ENCODE measurements at places on chromosomes 4 and X. TPM values are rescaled to one million over a fixed set of nuclear protein-coding genes. Genes with fewer than 3 reads are reported as not detected.

The HSFX3 gene
- not detected for total RNA-seq

The TCEAL6 gene
- total RNA-seq: not detected

The DCAF8L2 gene
- not detected for total RNA-seq

The MAGEA8 gene
- not detected for total RNA-seq

The CCDC160 gene
- total RNA-seq: not detected

The EDA gene
- total RNA-seq: 5.6 TPM

The MAB21L2 gene
- total RNA-seq: not detected

The MGAT4D gene
- total RNA-seq: not detected

The ARMCX4 gene
- total RNA-seq: 0.13 TPM

The ENPP6 gene
- not detected for total RNA-seq

The VGLL1 gene
- total RNA-seq: 4.7 TPM

The ASMT gene
- 0.10 TPM for total RNA-seq

- DNase-seq: no peak
Observed at GRCh38 chr4:95522682-95523530, 25.9 kb downstream of the UNC5C start.

GRCh38 chr4:45640281-45640680 lies 483.6 kb downstream of the GABRG1 start:
- DNase-seq: no peak

DNA sequence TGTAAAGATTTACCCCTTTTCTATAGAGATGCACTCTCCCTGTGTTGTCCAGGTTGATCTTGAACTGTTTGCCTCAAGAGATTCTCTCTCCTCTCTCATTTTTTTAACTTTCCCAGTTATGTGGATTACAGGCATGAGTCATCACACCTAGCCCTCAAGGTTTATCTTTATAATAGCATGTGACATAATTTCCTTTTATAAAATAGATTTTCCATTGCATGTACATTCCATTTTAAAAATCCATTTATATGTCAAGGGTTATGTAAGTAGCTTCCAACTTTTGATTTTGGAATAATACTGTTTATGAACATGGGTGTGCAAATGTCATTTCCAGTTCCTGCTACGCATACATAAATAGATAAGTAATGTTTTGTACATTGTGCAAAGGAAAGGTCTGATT lies 20.6 kb downstream of the ZNF721 start:
- no peak for DNase-seq

GRCh38 chr4:1285790-1286553 lies 3.7 kb upstream of the MAEA start:
- DNase-seq: no peak

DNA sequence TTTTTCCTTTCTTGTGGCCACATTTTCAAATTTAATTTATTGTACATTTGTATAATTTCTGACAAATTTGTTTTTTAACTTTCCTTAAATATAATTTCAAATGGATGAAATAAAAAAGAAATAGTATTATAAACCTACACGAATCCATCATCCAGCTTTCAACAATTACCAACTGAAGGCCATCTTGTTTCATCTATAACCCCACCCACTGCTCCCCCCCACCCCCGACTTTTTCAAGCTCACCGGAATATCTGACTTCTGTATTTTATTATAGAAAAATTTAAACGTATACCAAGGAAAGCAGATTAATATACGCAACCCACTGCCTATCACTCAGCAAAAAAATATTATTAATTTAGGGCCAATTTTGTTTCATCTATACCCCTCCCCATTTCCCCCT lies 1.1 kb downstream of the MORF4L2 start:
- peak; percentile 23 for DNase-seq

- no peak for DNase-seq
Observed at GRCh38 chrX:56232221-56233082, at the start of gene KLF8. TSS of gene KLF8 (plus strand) at chrX:56232356. CDS start at chrX:56233335, 979 bp downstream.

- peak; percentile 53 for DNase-seq
Observed at GRCh38 chr4:118282692-118283091, 70.1 kb downstream of the PRSS12 start.

DNA sequence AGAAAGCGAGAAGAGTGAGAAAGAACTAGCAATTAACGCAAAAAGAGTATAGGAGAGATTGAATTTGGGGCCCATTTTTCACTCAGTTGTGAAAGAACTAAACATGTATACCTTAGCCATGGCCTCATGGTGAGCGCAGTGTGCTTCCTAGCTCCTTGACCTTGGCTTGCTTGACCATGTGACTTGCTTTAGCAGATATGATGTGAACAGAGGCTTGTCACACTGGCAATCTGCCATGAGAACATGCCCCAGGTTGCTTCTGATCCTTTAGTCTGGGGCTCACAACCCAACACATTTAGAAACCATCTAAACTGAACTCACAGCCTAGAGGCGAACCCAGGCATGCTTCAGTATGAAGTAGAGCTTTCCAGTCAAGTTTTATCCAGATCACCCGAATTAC lies 260.1 kb upstream of the FTHL17 start:
- DNase-seq: no peak

DNA sequence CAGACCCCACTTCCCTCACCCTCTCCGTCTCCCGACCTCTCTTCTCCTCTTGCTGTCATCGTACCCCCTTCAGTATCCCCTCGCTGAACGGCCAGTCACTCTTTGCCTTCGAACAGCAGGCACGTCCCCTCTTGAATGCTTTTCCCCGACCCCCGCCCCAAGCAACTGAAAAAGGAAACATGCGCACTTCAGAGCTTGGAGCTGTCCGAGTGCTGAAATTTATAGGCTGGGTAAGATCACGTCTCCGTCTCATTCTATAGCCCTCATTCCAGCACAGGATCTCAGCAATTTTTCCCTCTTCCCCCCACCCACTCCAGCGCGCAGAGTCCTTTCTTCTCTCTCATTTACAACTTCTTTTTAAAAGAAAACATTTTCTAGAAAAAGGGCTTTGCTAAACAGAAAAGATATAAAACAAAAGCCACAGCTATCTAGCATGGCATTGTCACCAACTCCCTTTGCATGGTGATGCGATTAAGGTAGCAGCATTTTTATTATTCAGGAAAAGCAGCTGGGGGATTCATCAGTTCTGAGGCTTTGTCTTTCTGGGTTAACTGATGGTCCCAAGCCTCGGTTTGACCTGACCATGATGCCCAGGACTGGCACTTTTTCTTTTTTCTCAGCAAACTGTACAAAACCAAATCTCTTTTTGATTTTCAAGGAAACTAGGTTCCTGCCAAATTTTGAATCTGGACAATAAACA lies at the start of gene GLRA2:
TSS of gene GLRA2 (plus strand) at position 247 of the 700 bp plus-strand sequence. CDS start 522 bp downstream, outside the sequence.
- DNase-seq: peak; percentile 9

- DNase-seq: no peak
Observed at GRCh38 chr4:187286525-187286924, 562.9 kb upstream of the FAT1 start.

- DNase-seq: no peak
Observed at GRCh38 chr4:27716693-27717430, 856.2 kb downstream of the STIM2 start.

GRCh38 chrX:2928191-2928582 lies 952 bp downstream of the ARSD start:
- DNase-seq: no peak

GRCh38 chr4:146582864-146583263 lies 55.8 kb upstream of the POU4F2 start:
- peak; percentile 1 for DNase-seq

DNA sequence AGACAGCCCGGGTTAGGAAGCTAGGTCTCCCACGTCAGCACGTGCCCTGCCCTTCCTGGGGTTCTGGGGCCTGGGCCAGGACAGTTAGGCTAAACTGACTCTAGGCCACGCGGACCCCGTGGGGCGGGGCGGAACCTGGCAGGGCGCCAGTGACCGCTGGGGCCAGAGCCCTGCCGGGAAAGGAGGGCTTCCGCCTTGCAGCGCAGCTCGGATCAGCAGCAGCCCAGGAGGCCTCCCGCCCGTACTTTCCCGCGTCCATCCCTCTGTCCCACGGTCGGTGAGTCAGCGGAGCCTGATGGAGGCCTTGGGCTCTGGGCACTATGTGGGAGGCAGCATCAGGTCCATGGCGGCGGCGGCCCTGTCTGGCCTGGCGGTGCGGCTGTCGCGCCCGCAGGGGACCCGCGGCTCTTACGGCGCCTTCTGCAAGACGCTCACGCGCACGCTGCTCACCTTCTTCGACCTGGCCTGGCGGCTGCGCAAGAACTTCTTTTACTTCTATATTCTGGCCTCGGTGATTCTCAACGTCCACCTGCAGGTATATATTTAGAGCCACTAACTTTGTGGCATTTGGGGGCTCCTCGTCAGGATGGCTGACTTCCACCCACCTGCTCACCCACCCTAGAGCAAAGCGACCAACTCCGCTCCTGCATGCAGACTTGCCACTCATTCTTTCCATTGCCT lies at the start of gene SMIM10:
TSS of gene SMIM10 (plus strand) at position 191 of the 681 bp plus-strand sequence. CDS start at position 296, 105 bp downstream.
- no peak for DNase-seq

GRCh38 chr4:37490391-37491347 lies 195.5 kb downstream of the RELL1 start:
- DNase-seq: peak; percentile 44

GRCh38 chrX:2521092-2521926 lies 20.5 kb upstream of the DHRSX start:
- DNase-seq: no peak

- DNase-seq: no peak
Observed at GRCh38 chr4:85675076-85676049, 200.4 kb downstream of the ARHGAP24 start.

DNA sequence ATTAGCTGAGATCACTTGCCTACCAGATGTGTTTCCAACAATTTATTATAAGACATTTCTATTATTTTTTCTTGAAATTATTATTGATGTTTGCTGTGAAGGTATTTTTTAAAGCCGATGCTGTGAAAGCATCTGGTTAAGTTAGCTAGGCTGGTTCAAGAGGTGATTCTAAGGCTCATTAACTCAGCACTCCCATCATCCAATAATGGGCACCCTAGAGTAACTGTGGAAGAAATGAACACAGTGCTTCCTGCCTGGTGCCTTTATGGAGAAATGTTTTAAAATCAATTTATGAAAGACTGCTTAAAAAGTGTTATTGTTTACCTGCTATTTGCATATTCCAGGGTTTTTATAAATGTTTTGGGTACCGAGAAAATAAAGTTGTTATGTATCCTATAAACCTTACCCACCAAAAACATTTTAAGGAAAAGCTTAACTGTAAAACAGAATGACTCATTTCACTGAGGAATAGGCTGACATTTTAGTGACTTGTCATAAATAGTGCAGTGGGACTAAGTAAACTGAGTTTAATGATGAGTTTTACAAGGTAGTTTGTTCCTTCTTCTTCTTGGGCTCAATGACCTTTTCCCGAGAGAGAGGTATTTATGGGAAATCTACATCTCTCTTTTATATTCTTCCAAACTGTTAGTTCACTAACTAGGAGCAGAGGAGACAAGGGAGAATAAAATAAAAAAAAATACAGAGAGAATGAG lies 310.0 kb upstream of the AADAT start:
- DNase-seq: peak; percentile 14

GRCh38 chrX:4675686-4676300 lies 962.3 kb upstream of the PRKX start:
- no peak for DNase-seq

- no peak for DNase-seq
Observed at GRCh38 chr4:186029571-186030398, 39.2 kb upstream of the TLR3 start.

GRCh38 chr4:142598132-142598531 lies 248.0 kb downstream of the INPP4B start:
- no peak for DNase-seq

DNA sequence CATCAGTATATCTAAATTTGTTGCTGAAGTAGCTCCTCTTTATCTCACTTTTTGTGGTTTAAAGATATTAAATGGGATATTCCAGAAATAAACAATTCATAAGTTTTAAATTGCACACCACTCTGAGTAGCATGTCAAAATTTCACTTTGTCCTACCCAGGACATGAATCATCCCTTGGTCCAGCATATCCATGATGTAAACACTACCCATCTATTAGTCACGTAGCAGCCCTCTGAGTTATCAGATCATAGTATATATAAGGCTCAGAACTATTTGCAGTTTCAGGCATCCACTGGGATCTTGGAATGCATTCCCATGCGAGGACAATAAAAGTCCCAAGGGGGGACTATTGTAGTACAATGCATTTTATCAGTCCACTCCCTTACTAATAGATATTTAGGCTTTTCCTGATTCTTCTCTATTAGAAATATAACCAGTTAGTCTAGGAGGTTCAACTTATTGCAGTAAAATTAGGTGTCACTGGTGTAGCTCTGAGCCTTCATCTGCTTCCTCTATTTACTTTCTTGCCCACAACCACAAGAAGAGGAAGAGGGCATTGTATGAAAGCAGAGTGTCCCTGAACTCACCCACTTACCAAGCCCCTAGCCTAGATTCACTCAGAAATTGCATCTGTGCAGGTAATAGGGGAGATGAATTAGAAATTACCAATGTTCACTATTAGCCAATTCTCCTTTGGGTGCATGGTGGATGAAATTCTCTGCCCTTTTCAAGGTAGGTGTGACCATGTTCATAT lies 409.8 kb upstream of the GALNT7 start:
- peak; percentile 2 for DNase-seq

- peak; percentile 41 for DNase-seq
Observed at GRCh38 chr4:56466910-56467283, 520 bp upstream of the SRP72 start.

DNA sequence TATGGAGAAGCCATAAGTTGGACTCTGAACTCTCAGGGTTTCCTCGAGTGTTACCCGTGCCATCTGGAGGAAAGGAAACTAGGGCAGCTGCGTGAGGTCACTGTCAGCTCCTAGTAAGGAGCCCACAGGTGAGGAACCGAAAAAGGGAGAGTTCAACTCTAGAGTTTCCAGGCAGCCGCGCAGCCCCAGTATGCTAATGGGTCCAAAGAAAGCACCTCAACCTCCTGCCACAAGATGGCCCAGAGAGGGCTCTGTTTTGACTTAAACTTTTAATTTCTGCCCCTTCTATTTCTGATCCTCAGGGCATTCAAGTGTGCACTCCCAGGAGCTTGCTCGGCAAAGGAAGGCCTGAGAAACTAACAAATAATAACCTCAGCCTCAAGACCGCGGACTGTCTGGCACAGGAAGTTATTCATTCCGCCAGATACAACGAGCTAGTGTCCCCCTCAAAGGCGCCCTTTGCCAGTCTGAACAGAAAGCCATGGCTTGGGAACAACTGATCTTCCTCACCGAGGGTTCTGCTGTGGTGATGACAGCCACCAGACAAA lies 13.9 kb downstream of the SCARB2 start:
- no peak for DNase-seq

DNA sequence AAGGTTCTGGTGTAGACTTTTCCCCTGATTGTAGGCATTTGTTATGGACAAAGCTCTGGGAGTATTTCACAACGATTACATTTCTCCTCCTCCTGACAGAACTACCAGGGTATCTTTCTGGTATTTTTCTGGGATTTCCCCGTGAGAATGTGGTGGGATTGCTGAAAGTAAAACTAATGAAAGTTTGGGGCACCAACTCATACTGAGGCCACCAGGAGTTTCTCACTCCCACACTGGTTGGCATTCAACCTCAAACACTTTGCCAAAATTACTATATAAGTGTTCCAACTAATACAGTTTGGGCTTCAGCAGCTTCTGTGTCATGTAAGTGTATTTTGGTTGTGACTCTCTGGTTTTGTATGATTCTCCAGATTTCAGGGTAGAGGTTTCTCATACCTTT lies 855.1 kb downstream of the GLUD2 start:
- DNase-seq: no peak

DNA sequence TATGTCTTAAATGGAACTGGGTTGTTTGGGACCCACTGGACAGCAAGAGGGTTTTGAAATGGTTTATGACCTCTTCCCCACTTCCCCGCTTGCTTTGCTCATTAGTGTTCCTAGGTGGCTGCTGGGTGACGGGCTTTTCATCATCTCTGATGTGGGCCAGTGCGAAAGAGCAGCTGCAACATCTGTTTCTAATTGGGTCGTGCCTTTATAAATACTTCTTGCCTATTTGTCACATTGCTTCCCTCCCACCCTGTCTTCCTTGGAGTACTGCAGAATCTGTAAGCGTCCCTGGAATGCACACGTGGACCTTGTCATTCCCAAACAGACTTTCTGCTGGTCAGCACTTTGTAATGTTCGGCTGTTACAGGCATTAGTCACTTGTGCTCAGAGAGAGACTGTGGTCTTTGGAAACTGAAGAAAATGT lies 35.2 kb downstream of the SEPTIN11 start:
- no peak for DNase-seq
